Activated T-helper 2 cell treated with anti-CD3 and anti-CD28 coated beads, Interferon-gamma antibody, Interleukin-2, Interleukin-4, amounts not matched to agents 10 μg/mL and 5 μg/mL and 100 μg/mL, durations not matched to agents 14 hours and 24 hours and 36 hours (primary cell): ENCODE measurements at places on chromosomes 11 and 22. TPM values are rescaled to one million over a fixed set of nuclear protein-coding genes. Genes with fewer than 3 reads are reported as not detected.

GRCh38 chr11:133508468-133508867 is 23.8 kb downstream of the OPCML start:
- no peak overlapping the region for H3K4me3 ChIP-seq
- H3K4me1 ChIP-seq, result no peaks in the 10 kb centered on the region
- no peaks in the 10 kb centered on the region for H3K36me3 ChIP-seq
- no peaks in the 10 kb centered on the region for H3K27me3 ChIP-seq
- no peak for DNase-seq

The PLEKHB1 gene
- 1.2 and 1.4 TPM in 2 replicates for total RNA-seq

DNA sequence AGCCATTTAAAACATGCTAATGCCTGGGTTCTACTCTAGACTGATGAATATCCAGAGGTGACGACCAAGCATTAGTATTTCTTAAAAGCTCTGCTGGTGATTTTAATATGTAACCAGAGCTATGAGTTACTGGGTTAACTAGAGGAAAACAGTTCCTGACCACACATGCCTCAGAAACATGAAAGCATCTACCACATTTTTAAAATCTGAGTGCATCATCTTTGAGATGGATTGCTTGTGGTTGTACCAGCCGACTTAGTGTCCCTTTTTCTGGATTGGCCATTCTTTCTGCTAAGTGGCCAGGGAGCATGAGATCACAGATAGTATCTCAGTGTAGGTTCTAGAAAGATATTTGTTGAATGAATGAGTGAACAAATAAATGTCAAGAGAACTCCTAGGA is 152.4 kb downstream of the NTM start:
- H3K27me3 ChIP-seq, result no peaks in the 10 kb centered on the region
- no peak overlapping the region for H3K27ac ChIP-seq
- no peaks in the 10 kb centered on the region for H3K36me3 ChIP-seq
- H3K4me1 ChIP-seq, result no peaks in the 10 kb centered on the region
- no peak overlapping the region for H3K4me3 ChIP-seq

DNA sequence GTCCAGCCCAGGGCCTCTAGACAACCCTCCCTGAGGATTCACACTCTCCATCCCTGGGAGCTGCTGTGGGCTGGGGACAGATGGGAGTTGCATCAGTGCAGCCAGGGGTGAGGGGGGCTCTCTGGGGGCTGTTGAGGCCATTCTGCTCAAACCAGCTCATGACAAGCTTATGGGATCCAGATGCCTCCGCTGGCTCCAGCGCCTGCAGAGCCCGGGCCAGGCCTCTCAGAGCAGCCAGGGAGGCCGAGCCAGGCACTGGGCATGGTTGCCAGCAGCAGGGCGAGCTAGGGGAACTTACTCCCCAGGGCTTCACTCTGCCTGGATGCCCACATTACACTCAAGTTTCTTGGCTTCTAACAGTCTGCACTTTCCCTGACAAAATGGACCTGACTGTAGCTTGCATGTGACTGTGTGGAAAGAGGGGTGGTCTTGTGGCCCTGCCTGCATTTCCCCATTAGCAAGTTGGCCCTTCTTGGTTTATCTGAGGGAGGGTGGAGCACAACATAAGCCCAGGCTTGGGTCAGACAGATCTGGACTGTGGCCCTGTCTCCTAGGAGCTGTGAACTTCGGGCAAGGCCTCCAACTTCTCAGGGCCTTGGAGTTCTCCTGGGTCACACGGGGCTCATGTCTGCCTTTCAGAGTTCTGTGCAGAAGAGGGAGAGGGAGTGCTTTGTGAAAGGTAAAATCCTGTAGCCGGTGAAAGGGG is 34.5 kb upstream of the CYB5R3 start:
- H3K27ac ChIP-seq, result no peak overlapping the region
- no peaks in the 10 kb centered on the region for H3K4me1 ChIP-seq
- no peak for DNase-seq
- no peak overlapping the region for H3K4me3 ChIP-seq

DNA sequence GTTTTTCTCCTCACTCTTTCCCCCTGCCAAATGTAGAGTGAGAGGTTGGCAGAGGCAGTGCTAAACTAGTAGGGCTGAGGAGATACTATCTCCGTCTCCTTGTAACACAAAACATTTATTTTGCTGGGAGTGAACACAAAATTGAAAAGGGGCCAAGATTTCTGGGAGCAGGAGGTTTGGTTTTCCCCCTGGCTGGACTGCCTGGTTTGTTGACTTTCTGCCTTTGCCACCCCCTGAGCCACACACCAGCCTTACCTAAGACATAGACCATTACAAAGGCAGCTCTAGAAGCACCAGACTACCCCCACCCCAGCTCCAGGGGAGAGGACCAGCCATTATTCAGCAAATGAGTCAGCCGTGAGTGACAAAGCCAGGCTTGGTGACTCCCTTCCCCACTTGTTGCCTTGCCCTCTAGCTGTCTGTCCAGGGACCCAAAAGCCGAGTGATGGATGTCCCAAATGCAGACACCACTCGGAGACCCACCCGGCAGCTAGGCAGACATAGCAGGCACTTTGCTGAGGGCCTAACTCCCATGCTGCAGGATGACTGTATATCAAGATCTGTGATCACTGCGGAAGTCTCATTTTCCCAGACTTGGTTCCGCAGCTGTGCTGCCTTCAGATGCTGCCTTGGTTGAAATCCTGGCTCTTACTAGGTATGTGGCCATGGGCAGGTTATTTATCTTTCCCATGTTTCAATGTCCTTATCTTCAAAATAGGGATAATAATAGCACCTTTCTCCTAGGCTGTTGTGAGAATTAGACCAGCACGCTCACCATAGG is 17.7 kb upstream of the CDON start:
- peaks cover 3% of the 10 kb centered on the region for H3K27me3 ChIP-seq
- DNase-seq, result no peak
- no peak overlapping the region for H3K27ac ChIP-seq
- H3K4me3 ChIP-seq, result no peak overlapping the region
- H3K36me3 ChIP-seq, result no peaks in the 10 kb centered on the region

GRCh38 chr11:86176165-86176884 is 68.2 kb upstream of the EED start:
- peak overlapping the region; percentile 28 for H3K4me3 ChIP-seq
- no peaks in the 10 kb centered on the region for H3K27me3 ChIP-seq
- H3K36me3 ChIP-seq, result peaks cover 14% of the 10 kb centered on the region
- peak; percentile 64 for DNase-seq
- H3K4me1 ChIP-seq, result peaks cover 18% of the 10 kb centered on the region
- no peak overlapping the region for H3K27ac ChIP-seq

DNA sequence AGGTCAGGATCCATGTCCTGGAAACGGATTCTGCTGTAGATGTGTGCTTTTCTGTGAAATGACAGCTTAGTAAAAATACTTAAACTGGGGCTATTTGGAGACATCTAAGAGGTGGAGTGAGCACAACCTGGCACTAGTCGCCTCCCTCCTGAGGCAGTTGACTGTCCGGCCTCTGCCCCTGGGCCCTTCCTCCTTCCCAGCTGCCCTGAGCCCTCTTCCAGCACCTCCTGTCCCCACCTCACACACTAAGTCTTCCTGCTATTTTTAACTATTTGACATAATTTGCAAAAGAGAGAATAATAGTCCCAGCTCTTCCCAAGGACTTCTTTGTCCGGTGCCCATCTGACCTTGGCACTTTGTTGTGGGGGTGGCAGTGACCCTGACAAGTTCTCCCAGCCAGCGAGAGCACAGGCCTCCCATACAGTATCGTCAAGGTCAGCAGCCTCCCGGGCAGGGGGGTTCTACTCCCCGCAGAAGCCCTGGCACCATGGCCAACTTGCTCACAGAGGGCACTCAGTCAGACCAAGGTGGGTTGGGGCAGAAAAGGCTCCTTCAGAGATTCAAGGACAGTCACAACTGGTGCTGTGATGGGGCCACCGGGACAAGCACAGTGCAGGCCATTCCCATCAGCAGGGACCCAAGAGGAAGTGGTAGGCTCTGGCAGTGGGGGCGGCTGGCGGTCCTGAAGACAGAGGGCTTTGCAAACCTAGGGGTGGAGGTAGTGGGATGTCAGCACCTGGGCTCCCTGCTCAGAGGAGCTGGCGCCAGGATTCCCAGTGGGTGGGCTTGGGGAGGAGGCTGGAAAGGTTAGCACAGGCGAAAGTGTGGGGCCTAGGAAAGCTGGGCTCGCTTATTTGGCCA is 5.5 kb upstream of the NEAT1 start:
- no peaks in the 10 kb centered on the region for H3K27me3 ChIP-seq
- peaks cover 3% of the 10 kb centered on the region for H3K36me3 ChIP-seq
- peak overlapping the region; percentile 81 for H3K4me3 ChIP-seq
- no peak for DNase-seq

The C11orf97 gene
- not detected in 2 replicates for total RNA-seq

The PMM1 gene
- total RNA-seq, result 23.4 and 25.8 TPM in 2 replicates

The SPINDOC gene
- 67.0 and 69.2 TPM in 2 replicates for total RNA-seq

DNA sequence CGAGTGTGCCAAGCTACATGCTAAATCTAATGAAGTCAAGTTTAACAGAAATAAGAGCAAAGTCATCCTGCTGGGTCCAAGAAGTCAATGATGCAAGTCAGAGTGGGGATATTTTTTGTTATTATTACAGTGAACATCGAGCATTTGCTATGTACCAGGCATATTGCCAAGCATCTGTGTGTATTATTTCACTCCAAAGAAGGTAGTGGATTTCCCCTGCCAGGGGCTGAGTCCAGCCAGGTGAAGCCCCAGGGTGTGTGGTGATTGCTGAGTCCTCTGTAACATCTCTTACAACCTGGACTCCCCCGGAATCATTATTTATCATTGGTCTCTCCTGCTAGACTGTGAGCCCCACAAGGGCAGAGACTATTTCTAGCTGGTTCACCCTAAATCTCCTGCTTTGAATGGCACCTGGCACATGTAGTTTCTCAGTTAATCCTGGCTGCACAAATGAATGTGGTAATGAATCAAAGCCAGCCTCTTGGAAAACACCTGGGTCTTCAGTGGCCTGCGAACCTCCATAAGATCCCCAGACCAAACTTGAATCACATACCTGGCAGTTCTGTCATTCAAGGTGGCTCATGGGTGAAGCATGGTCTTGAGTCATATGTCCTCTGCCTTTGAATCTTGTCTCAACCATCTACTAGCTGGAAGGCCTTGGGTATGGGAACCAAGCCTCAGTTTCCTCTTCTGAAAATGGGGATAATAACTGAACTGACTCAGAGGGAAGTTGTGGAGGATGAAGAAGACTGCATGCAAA is 549.2 kb downstream of the MIAT start:
- H3K36me3 ChIP-seq, result no peaks in the 10 kb centered on the region
- no peak overlapping the region for H3K27ac ChIP-seq
- no peaks in the 10 kb centered on the region for H3K27me3 ChIP-seq
- no peak overlapping the region for H3K4me3 ChIP-seq
- H3K4me1 ChIP-seq, result no peaks in the 10 kb centered on the region

The ARHGAP8 gene
- total RNA-seq, result 0.30 and 1.1 TPM in 2 replicates
